DND-41 (cell line): ENCODE measurements at places on chromosomes 16 and 17.

DNA sequence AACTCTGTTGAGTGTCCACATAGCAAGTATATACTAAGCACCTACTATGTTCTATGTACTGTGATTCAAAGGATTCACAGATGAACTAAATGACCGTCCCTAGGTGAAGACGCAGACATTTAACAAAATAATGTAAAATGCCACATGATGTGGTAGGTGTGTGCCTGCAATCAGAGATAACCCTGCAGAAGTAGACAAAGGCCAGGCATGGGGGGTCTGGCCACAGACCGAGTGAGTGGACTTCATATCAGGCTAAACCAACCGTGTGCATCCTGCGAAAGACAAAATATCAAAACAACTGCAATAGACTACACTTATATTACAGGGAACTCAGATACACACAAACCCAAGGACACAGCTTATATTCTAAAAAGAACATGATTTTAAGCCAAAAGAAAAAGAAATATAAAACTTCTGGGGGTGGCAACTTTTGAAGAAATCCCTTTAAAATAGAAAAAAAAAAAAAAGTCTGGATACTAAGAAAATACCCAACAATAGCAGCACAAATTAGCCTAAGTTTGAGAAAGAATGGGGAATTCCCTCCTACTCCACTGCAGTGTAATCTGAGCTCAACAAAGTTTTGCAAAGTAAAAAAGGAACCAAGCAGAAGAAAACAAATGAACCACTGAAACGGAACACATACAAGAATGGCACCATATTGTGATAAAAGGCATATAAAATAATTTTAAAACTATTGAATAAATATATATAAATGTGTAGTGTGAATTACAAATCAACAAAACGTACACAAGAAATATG lies 12.3 kb downstream of the HSDL1 start:
- no peak for DNase-seq

- DNase-seq: no peak
Observed at GRCh38 chr17:3921006-3921405, 4.7 kb upstream of the P2RX1 start.

DNA sequence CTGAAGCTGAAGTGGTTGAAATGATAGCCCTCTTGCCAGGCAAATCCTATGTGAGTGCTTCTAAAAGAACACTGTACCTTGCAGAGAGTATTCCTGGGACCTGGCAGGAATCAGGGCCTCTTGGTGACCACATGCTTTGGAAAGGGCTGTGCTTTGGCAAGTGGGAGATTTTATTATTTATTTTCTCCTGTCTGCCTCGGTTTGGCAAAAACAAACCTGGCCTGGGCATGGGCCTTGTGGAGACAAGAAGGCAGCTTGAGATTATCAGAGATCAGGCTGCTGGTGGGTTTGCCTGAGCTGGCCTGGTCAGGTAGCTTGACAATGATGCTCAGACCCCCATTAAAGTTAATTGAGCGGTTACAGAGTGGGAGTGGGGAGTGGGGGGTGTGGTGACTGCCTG lies 24.6 kb downstream of the ABCC1 start:
- no peak for DNase-seq

- no peak for DNase-seq
Observed at GRCh38 chr17:77253611-77254051, 112.9 kb downstream of the SEC14L1 start.

- DNase-seq: no peak
Observed at GRCh38 chr16:47627085-47627639, 166.0 kb downstream of the PHKB start.

- DNase-seq: peak; percentile 25
Observed at GRCh38 chr16:82651921-82652601, 25.3 kb downstream of the CDH13 start.

- DNase-seq: no peak
Observed at GRCh38 chr16:88602091-88602490, 31.9 kb downstream of the ZC3H18 start.

DNA sequence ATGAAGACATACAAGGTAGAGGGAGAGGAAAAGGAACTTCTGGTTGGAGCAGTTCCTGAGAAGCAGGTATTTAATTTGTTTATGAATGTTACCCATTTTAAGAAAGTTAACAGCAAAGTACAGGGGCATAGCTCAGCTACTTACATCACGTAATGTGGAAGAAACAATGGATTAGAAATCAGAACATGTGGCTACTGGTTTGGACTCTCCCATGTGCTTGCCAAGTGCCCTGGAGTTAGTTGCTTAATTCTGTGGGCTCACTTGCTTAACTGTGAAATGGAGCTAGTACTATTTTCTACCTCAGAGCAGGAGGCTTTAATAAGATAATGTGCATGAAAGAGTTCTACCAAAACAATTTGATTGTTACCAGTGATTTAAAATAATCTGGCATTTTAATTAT lies 27.3 kb downstream of the RSPRY1 start:
- DNase-seq: no peak

DNA sequence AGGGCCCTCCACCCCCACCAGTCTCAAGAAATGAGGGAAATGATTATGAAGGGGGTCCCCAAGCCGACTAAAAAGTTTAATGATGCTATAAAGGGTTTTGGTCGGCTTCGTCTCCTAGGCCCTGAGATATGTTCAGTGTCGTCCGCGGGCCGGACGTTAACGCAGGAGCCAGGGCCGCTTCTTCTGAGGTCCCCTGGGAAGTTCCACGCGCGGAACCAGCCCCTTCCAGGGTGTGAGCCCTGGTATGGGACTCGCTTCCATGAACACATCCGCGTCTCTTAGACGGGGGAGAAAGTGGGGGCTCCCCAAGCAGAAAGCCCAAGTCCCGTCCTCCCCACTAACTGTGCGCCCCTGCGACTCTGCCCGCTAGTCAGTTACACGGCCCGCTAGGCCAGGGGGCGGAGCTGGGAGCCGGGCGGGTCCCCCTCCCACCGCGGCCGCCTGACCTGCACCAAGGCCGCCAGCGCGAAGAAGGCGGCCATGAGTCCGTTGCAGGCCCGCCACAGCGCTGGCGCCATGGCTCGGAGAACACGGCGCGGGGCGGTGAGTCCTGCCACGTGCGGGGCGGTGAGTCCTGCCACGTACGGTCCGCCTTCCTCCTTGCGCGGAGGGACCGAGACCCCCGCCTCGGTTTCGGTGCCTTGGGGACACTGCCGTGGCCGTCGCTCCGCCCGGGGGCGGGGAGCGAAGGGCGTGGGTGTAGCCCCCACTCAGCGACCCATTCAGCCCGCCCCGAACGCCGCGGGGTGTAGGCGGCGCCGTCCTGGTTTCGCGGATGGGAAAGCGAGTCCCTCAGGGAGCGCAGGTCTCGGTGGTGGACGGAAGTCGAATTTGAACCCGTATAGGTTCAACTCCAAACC lies at the start of gene TMEM220:
Gene TMEM220 (minus strand): TSS at position 690 of the 860 bp plus-strand sequence. CDS start 172 bp downstream, at position 518.
- DNase-seq: no peak

DNA sequence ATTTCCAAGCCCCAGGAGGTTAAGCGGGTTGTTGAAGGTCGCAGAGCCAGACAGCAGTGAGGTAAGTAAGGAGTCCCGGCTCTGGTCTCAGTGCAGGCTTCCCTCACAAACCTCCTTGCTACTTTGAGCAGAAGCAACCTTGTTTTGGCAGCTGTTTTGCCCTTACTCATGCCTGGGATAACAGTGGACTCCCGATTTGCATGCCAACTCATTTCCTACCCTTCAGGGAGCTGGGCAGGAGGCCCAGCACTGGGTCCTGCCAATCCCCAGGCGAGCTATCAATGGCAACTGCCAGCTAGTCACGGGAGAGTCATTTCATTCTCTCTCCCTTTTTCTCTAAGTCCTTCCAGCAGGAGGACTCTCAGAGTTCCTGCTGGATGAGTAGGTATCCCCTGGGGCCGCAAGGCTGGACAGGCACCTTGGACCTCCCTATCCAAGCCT lies 72.0 kb upstream of the KSR1 start:
- no peak for DNase-seq

DNA sequence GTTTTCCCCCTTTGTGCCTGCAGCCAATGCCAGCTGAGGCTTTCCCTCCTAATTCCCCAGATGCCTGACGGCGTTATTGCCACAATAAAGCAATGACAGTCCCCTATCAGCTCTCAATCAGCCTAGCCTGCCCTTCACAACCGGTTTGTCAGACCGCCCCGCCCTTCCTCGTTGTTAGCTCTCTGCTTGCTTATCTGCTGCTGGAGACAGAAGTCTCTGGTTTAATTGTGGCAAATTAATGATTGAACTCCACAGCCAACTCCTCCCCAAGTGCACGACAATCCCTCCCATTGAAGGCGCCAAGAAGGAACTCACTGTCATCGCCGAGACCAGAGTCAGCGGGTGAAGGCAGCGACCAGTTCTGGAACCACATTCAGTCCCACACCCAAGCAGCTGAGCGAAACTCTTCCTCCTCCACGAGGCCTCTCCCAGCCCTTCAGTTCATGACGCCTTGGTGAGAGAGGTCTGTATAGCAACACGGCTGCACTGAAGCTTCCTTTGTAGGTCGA lies 474.4 kb downstream of the SLC39A11 start:
- peak; percentile 34 for DNase-seq

DNA sequence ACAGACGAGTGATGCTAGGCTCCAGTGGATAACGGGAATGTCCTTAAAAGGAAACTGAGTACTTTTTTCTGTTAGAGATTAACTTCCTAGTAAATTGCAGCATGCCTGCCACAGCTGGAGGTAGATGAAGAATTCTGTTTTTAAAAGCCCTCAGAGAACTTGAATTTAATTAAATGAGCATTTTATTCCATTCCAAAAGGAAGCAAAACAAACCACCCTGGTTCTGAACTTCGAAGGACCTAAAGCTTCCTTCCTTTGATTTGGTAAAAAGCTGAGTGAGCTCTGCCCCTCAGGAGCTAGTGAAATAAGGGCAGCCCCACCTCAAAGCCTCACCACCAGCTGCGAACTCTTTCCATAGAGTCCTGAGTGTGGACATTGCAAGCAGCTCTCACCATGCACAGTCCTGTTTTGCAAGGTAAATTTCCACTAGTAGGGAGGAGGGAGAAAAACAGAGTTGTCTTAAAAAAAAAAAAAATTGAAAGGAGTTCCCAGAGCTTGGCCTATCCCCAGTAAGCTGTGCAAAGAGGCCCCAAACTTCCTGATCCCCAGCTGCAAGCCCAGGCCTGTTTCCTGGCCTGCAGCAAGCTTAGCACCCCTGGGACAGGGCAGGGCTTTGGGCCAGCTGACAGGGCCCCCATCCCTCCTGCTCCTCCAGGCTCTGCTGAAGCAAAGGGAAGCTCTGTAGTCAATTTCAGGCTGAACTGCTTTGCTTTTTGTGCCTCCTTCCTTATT lies 11.2 kb downstream of the CHD9NB start:
- peak; percentile 65 for DNase-seq

DNA sequence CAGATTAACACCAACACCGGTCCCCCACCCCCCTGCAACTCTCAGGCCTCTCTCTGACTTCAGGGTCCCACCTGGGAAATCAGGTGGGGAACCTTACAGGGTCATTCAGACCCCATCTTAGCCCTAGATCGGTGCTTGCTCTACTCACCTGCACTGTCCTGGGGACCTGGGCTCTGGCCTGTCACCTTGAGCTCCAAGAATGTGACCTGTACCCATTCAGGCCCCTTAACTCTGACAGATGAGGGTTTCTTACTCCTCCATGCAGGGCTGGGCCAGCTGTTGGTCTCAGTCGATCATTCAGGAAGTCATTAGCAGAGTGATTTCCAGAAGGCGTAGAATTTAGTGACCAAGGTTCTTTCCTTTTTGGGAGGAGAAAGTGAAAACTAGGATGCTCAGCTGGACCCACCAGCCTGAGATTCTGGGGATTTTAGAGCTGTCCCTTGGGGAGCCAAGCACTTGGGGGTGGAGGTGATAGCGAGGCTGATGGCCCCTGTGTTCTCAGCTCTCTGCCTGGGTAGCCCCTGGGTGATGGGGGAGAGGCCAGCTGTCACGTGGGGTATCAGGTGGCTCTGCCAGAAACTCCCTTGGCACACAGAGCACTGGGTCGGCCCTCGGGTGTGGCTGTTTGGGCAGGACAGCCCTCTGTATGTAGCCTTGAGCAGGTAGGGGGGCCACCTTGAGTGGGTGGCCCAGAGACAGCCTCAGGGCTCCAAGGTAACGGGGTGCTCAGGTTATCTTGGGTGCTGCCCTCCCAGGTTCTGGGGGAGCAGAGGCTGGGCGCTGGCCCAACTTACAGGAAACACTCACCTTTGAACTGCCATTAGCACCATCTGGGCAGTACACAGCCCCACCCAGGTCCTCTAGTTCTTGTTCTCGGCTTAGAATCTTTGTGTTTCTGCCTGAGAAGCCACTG lies 724 bp downstream of the MVP start:
- no peak for DNase-seq

- no peak for DNase-seq
Observed at GRCh38 chr16:56973294-56973689, 11.5 kb downstream of the CETP start.

- DNase-seq: no peak
Observed at GRCh38 chr17:78973196-78973595, 6.5 kb downstream of the LGALS3BP start.

- DNase-seq: peak; percentile 70
Observed at GRCh38 chr17:78879635-78880186, 23.3 kb downstream of the CEP295NL start.
